ENCODE measurements at places on chromosomes 4 and X. TPM values are rescaled to one million over a fixed set of nuclear protein-coding genes. Genes with fewer than 3 reads are reported as not detected.

GRCh38 chr4:16023776-16024408 lies 59.9 kb downstream of the PROM1 start:
- DNase-seq: no peak
- no peak overlapping the region for H3K27ac ChIP-seq
- no peaks in the 10 kb centered on the region for H3K4me1 ChIP-seq
- H3K36me3 ChIP-seq: no peaks in the 10 kb centered on the region

GRCh38 chr4:53422367-53422766 lies 44.9 kb downstream of the FIP1L1 start:
- no peak overlapping the region for H3K4me3 ChIP-seq
- no peaks in the 10 kb centered on the region for H3K4me1 ChIP-seq
- H3K27me3 ChIP-seq: no peaks in the 10 kb centered on the region
- no peak for DNase-seq
- H3K27ac ChIP-seq: no peak overlapping the region
- peaks cover 15% of the 10 kb centered on the region for H3K36me3 ChIP-seq

DNA sequence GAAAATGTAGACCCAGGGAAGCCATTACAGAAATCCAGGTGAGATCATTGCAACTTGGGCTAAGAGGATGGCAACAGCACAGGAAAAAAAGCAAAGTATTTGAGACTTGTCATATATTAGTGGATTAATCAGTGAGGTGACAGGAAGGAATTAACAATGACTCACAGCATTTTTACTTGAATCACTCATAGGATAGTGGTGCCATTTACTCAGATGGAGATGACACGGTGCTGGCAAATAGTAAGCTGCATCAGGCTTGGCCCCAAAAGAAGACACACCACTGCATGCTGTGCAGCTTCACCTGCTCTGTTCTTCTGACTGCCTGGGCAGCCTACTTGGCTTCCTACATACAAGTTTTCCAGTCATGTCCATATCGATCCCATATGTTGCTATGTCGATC lies 144.8 kb downstream of the FRYL start:
- no peaks in the 10 kb centered on the region for H3K27me3 ChIP-seq
- no peak overlapping the region for H3K27ac ChIP-seq
- no peak for DNase-seq
- H3K4me1 ChIP-seq: peaks cover 6% of the 10 kb centered on the region
- H3K4me3 ChIP-seq: no peak overlapping the region
- H3K36me3 ChIP-seq: peaks cover 9% of the 10 kb centered on the region

GRCh38 chrX:39930786-39931528 lies 166.8 kb downstream of the BCOR start:
- H3K4me3 ChIP-seq: no peak overlapping the region
- no peak overlapping the region for H3K27ac ChIP-seq
- no peaks in the 10 kb centered on the region for H3K27me3 ChIP-seq
- H3K4me1 ChIP-seq: no peaks in the 10 kb centered on the region
- H3K36me3 ChIP-seq: no peaks in the 10 kb centered on the region

PF4V1 gene
- not detected for total RNA-seq

GRCh38 chr4:122508083-122508482 lies 51.6 kb upstream of the IL2 start:
- no peak for DNase-seq
- no peaks in the 10 kb centered on the region for H3K36me3 ChIP-seq
- peaks cover 2% of the 10 kb centered on the region for H3K27me3 ChIP-seq
- no peak overlapping the region for H3K4me3 ChIP-seq
- H3K27ac ChIP-seq: no peak overlapping the region
- peaks cover 28% of the 10 kb centered on the region for H3K4me1 ChIP-seq

DNA sequence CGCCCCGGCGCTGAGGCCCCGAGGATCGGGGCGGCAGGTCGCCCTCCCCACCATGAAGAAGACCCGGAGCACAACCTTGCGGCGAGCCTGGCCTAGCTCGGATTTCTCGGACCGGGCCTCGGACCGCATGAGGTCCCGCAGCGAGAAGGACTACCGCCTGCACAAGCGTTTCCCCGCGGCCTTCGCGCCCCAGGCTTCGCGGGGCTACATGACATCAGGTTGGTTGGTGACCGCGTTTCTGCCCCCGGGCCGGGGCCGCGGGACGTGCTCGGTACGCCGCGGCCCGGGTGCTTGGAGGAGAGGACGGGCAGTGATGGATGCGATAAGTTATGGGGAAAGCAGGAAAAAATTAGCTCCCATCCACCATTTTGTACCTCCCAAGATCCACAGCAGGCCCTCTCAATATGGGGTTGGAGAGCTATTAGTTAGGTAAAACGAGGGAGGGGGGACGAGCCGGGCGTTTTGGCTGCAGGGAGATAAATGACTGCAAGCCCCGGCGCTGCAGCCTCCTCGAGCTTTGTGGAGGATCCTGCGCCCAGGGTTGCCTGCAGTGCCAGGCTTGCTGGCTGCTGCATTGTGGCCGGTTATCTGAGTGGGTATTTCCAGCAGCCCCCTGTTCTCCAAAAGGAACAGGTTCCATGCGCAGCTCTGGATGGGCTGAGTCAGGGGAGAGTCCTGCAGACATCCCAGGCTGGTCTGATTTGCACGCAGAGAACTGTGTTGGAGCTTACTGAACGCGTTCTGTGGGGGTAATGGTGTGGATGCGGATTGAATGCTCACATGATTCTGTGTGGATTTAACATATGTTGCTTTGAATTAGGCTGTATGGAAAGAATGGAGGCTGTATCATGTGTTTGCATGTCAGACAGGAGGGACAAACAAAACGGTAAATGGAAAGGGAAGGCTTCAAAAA lies 1.9 kb downstream of the STOX2 start:
- H3K4me1 ChIP-seq: no peaks in the 10 kb centered on the region
- no peaks in the 10 kb centered on the region for H3K36me3 ChIP-seq
- no peak overlapping the region for H3K4me3 ChIP-seq

- no peak overlapping the region for H3K27ac ChIP-seq
- peaks cover 13% of the 10 kb centered on the region for H3K4me1 ChIP-seq
- no peak for DNase-seq
- H3K4me3 ChIP-seq: no peak overlapping the region
- H3K27me3 ChIP-seq: no peaks in the 10 kb centered on the region
These were observed 170.2 kb downstream of the PACRGL start for GRCh38 chr4:20870436-20870835.

IL13RA1 gene
- not detected for total RNA-seq

DNA sequence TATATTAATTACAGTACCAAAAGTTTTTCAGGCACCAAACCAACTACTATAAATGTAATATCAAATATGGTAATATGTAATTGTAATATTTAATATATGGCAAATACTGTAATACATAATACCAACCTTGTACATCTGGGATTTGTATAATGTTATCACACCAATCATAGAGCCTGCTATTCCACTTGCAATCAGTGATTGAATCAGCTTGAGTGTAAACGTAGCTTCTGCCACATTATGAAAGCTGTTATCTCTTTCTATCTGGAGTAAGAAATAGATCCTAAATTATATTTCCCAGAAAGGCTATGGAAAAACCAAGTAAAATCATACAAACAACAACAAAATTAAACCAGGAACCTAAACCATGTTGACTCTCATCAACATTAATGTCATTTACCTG lies 24.7 kb upstream of the NEUROG2 start:
- DNase-seq: no peak
- H3K36me3 ChIP-seq: peaks cover 9% of the 10 kb centered on the region
- H3K27ac ChIP-seq: no peak overlapping the region
- no peak overlapping the region for H3K4me3 ChIP-seq

DNA sequence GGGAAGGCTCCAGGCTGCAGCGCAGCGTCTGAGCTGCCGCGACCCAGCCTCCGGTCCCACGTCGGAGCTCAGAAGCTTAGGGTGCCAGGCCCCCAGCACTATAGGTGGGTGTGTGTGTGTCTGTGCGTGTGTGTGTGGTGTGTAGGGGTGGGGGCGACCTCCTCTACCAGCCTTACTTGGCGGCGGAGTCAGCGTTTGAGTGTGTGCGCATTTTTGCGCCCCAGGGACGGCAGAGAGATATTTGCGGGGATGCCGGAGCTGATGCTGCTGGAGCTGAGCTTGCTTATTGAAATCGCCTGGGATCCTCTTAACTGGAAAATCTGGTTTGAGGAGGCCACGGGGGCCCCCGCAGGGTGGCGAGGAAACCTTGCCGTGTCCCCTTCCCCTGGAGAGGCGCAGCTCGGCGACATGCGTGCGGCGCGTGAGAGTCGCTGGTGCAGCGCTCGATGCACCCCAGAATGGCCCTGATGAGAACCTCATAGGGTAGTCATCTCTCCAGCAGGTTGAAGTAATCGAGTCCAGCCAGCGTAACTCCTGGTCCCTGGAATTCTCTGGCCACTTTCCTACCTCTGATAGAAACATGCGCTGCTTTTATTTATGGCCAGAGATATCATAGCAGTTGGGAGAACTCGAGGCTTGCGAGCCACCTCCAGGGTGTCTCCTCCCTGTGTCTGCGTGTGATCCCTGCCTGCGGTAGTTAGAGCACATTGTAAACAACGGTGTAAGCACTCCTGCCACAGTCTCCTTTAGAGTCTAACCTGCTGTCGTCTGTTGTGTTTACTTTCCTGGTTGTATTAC lies 2.7 kb downstream of the ADGRL3 start:
- no peak overlapping the region for H3K27ac ChIP-seq
- peaks cover 2% of the 10 kb centered on the region for H3K4me1 ChIP-seq
- peaks cover 5% of the 10 kb centered on the region for H3K36me3 ChIP-seq

- H3K27ac ChIP-seq: no peak overlapping the region
- no peak for DNase-seq
- H3K36me3 ChIP-seq: no peaks in the 10 kb centered on the region
- H3K4me3 ChIP-seq: no peak overlapping the region
These were observed 175.4 kb upstream of the PGRMC2 start for GRCh38 chr4:128463006-128463405.

- H3K4me1 ChIP-seq: peaks cover 49% of the 10 kb centered on the region
- no peak for DNase-seq
- peaks cover 6% of the 10 kb centered on the region for H3K27me3 ChIP-seq
- H3K4me3 ChIP-seq: no peak overlapping the region
- peaks cover 5% of the 10 kb centered on the region for H3K36me3 ChIP-seq
- H3K27ac ChIP-seq: peak overlapping the region; percentile 20
These were observed 2.1 kb upstream of the AVPR2 start for GRCh38 chrX:153902385-153902784.
